MCF 10A (cell line): ENCODE measurements at places on chromosomes 3 and 15.

- DNase-seq: no peak
Measured at GRCh38 chr3:93906245-93906644, 67.5 kb downstream of the PROS1 start.

DNA sequence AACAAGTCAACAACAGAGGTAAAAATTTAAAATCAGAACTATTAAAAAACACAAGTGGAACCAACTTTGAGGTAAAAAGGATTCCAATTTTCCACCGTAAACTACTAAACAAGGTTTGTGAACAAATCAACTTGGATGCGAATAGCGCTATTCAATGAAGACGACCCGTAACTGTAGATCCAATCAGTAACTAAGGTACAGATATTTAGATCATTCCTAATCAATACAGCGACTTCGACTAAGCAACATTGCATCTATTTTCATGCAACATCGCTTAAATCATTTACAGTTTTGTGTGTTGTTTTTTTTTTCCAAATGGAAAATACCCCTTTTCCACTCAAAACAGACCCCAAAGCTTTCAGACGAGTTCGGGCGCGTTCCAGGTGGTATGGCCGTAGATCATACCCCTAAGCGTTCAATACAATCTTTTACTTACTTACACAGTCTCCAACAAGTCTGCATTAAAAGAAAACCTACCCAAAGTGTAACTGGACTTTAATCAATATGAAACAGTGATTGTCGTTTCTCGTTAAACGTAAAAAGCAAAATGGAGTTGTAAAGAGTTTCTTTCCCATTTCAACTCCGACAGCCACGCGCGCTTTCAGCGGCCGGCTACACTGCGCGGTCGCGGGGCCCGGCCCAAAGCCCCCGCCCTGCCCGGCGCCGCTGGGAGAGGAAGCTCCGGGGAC, 786 bp downstream of the RHOA start:
- no peak for DNase-seq

DNA sequence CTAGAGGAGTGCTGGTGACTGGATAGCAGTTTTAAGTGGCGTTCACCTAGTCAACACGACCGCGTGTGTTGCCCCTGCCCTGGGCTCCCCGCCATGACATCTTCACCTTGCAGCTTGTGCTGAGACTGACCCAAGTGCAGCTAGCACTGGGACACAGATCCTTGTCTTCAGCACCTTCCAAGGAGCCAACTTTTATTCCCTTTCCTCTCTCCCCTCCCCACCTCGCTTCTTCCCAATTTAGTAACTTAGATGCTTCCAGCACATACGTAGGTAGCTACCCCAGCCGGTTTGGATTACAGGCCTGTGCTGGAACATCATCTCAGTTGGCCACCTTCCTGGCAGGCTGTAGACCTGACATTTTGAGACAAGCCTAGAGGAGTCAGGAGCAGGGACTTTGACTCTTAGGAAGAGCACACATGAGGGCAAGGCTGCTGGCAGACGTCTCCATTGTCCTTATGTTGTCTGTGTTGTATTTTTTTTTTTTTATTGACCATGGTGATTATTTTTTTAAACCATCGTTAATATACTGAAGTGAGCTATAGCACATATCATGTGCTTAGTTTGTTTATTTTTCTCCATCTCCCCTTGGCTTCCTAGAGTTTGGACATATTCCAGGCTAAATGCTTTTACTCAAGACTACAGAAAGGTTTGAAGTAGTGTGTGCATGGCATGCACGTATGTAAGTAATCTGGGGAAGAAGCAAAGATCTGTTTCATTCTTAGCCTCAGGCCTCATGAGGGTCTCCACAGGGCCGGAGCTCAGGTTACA, 61.1 kb downstream of the AAGAB start:
- DNase-seq: no peak

DNA sequence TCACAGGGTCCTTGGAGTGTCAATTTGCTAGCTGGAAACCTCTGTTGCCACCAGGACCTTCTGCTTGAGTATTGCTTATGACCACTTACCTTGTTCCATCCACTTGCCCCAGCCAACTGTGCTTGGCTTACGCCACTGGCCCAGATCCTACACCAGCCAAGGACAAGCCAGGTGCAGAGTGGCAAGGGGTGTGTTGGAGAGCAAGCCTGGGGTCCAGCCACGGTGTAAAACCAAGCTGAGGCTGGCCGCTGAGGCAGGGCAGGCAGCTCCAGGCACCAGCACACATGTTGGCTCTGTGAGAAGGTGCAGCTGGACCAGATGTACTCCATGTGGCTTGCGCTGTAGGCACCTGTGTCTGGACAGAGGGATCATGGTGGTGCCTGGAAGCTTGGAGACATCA, 248.2 kb downstream of the UNC13C start:
- no peak for DNase-seq

DNA sequence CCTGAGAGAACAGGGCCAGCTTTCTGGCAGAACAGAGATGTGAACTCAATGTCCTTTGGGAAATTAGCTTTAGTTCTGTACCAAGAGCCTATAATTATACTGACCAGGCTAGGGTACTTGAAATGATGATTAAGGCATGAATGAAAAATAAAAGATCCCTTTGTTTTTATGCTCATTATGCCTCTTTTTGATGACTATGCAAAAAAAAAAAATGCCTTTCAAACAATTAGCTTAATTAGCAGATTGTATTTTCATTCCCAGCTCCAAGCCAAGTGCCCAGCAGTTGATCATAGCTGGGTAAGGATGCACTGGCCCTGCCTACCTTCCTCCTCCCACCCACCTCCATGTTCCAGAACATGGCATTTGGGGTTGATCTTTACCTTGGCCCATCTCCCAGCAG, 56.8 kb downstream of the LYZL4 start:
- DNase-seq: no peak

GRCh38 chr15:38930851-38931572, 366.4 kb upstream of the RASGRP1 start:
- no peak for DNase-seq

GRCh38 chr3:109806929-109807328, 469.6 kb upstream of the DPPA4 start:
- DNase-seq: peak; percentile 20

DNA sequence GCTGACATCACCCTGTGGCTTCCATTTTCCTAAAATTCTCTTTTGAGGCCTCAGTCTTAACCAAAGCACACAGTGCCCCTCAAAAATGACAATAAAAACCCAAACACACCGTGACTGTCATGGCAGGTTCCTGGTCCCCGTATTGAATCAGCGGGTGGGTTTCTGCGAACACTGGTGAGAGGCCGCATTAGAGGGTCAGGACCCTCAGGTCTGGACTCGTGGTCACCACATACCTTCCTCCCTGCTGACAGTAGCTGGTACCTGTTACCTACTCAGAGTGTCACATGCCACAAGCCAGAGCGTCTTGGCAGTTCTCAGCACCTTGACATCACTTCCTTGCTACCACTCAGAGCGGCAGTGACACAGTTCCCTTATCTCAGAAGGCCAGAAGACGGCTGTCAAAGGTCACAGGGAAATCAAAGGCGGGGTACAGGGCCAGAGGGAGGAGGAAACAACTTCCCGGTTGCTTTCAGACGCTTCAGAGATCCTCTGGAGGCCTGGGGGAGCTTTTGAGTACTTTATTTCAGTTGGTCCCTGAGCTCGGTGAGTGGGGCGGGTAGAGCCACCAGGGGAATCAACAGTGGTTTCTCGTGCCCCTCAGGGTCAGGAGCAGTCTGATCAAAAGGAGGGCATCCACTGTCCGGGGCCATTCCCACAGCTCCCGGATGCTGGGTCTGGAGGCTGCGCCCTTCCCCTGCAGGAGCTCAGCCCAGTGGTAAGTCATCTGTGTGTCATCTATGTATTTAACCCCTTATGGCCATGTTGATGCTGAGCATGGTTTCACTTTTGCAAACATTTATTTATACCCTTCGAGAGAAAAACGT, at the start of the genes CCR5AS and CCRL2:
Gene CCR5AS, minus strand, starts transcription at position 279 of the 824 bp plus-strand sequence.
Gene CCRL2, plus strand, starts transcription at position 472 of the 824 bp plus-strand sequence. CDS start 821 bp downstream, outside the sequence.
- no peak for DNase-seq

DNA sequence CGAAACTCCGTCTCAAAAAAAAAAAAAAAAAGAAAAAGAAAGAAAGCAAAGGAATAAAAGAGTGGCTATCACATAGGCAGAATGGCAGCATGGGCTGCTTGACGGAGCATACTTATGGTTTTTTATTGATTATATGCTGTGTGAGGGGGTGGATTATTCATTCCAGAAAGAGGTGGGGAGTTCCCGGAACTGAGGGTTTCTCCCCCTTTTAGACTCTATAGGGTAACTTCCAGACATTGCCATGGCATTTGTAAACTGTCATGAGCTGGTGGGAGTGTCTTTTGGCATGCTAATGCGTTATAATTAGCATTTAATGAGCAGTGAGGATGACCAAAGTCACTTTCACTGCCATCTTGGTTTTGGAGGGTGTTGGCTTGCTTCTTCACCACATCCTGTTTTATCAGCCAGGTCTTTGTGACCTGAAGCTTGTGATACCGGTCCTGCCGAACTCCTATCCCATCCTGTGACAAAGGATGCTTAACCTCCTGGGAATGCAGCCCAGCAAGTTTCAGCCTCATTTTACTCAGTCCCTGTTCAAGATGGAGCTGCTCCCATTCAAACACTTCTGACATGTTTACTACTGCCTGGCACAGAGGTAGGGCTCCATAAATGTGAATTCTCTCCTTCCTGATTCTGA, 15.8 kb upstream of the ABHD17C start:
- DNase-seq: no peak

DNA sequence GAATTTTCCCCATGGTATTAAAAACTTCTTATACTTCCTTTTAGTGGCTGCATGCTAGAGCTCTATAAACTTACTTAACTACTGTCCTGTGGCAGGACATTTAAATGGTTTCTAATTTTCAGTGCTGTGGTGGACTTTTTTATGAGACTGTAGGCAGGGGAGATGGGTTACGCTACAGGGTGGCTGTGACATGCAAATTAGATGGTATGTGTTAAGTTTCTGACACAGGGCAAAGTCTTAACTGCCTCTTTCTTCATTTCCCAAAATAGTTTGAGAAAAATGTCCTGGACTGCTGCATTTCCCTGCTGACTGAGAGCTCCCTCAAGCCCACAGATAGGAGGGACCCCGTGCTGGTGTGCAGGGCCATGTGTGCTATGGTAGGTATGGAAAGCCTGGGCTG, 22.0 kb downstream of the TGM4 start:
- no peak for DNase-seq

DNA sequence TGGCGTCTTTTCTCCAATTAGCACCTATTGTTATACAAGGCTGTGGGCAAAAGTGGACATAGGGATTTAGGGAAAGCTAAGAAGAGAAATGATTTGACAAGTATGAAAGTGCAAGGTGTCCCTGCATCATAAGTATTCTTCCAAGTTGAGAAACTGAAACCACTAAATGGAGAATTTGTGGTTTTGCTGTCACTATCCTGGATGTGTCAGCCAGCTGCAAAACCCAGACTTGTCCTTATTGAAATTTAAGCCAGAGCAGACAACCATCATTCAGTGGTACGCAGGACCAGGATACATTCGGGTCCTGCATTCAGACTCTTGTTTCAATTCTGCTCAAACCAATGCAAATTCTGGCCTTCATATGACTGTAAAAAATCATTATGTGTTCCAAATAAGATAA, 384.8 kb upstream of the TGFBR2 start:
- peak; percentile 11 for DNase-seq

- DNase-seq: no peak
Measured at GRCh38 chr3:61545716-61546115, 15.7 kb upstream of the PTPRG start.

DNA sequence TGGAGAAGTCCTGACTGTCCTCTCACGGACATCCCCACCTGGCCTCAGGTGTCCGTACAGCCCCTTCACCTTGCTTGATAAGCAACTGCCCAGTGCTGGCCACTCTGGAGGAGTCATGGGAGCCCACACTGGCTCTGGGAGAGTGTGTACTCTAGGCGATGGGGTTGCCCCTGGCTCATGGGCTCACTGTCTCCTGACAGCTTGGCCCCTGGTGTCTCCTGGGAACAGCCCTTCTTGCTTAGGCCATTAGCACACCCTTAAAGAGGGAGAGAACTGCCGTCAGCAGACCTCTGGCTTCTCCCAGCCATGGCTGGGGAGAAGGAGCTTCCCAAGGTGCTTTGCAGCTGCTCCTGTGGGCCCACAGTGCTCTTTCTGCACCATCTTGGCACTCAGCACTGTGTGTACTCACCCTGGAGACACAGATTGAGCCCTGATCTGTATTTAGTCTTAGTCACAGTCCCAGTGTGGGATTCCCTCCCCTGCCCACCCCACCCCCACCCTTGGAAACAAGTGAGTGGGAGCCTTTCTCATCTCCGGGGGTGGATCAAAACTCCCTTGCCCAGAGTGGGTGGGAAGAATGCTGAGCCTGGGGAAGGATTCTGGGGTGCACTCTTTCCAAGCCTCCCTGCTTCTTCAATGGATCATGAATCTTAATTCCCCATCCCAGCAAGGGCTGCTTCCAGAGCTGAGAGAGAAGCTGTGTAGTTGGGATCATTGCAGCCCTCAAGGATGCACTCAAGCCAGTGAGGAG, 83.5 kb upstream of the ADPGK start:
- DNase-seq: no peak

- DNase-seq: peak; percentile 64
Measured at GRCh38 chr3:136728918-136729317, 23.3 kb downstream of the STAG1 start.

DNA sequence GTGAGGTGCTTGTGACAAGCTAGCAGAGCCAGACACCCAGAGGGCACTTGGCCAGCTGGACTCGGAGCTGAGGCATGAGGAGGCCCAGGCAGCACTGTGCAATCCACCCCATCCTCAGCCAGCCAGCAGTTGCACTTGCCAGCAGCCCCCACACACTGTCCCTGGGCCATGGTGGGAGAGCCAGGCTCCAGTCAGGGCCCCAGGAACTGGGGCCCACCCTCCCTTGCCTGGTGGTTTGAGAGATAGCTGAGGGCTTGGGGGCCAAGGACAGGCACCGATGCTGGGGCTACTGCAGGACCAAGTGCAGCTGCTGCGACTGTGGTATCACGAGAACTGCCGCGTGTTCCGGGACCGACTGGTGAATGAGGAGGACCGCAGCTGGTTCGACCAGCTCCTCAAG, 63.5 kb downstream of the DNAH1 start:
- DNase-seq: no peak

DNA sequence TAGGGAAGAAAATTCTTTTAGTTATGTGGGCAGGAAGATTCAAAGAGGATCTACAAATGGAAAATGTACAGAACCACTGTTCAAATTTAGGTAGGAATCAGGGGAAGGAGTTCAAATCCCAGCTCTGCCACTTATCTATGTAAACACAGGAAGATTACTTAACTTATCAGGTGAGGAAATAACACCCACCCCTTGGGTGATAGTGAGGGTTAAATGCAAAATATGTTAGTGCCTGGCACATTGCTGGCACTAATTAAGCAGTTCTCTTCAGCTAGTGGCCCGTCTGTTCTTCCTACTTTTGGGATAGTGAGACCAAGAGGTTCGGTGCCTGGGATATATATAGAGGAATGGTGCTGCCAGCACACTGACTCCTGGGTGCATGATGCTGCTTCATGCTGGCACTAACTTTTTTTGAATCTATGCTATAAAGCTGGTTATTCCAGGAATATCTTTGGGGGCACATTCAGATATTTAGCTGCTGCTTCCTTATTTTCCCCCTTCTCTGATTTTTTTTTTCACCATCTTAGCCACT, 83.8 kb downstream of the XRN1 start:
- no peak for DNase-seq

GRCh38 chr3:95265129-95265528, 1202.3 kb downstream of the NSUN3 start:
- DNase-seq: no peak
